ENCODE measurements at places on chromosomes 2 and 18. TPM values are rescaled to one million over a fixed set of nuclear protein-coding genes. Genes with fewer than 3 reads are reported as not detected.

GRCh38 chr2:149972066-149972465 lies 384.5 kb upstream of the MMADHC start:
- DNase-seq = no peak

Gene LOXL3
- 0.60 TPM for total RNA-seq

DNA sequence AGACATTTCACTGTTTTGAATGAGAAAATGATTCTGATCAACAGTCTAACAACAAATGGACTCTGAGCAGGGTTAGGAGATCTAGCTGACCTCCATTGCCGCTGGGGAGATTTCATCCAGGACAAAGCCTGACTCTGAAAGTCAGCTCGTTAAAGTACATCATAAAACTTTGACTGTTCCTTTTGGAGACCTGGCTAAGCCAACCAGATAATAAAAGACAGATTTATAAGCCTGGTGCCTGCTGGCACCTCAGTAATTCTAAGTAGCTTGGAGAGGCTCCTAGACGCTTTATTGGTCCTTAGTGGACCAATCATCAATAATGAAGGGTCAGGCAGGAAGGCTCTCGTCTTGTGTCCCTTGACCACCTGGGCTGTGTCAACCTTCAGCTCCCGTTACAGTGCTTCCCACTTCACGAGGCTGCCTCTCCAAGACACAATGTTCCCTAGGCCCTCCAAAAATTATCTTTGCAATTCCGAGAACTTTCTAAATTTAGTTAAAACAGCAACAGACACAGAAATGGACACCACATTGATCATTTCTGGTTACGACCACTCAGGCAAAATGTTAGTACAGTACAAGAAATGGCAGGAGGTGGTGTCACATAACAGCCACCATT lies 47.9 kb upstream of the PMAIP1 start:
- DNase-seq = no peak

DNA sequence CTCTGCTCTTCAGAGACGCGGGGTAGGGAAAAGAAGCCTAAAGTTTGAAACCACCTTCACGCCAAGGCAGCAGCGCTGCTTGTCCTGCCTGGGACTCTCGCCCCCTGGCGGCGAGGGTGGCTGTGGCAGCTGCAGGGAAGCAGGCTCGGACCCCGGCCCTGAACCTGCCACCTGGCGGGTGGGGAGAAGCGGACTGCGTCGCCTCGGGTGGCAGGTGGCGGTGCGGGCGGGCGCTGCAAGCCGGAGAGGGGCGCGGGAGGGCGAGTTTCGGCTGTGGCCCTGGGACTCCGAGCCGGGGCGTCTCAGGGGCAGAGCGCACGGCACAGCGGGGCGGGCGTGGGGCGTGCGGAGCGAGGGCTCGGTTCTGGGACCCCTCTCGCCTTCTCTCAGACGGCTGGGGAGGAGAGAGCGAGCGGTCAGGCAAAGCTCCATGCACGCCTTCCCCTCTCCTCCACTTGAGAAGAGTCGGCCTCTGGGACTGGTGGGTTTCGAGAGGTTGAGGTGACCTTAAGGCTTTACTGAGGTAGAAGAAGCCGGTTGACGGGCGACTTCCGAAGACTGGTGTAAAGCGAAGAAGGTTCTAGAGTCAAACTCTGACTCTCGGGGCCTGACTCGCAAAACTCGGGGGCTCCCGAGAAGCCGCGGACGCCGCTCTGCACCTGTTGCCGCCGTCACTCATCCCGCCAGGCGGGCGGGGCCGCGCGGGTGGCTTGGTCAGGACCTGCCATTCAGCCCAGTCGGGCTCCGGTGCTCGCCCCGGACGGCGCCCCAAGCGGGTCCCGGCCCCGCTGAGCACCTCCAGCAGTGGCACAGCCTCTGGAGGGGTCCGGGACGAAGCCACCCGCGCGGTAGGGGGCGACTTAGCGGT lies 1.1 kb upstream of the BOLL start:
- peak; percentile 65 for DNase-seq

DNA sequence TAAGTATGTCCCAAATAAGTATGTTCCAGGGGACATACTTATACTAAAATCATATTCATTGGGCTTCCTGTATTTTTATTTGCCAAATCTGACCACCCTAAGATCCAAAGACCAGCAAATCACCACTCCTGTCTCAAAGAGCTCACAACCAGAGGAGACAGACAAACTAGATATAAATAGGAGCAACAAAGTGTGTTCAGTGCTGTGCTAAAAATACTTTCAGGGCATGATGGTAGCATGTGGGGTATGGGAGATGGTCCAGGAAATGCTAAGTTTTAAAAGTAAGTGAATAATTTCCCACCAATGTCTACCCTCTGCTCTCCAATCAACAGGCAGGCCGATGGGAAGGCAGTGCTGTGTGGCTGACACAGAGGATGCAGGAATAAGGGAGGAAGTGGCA lies 87.1 kb downstream of the C1QL2 start:
- no peak for DNase-seq

Gene ST8SIA3
- total RNA-seq = not detected

DNA sequence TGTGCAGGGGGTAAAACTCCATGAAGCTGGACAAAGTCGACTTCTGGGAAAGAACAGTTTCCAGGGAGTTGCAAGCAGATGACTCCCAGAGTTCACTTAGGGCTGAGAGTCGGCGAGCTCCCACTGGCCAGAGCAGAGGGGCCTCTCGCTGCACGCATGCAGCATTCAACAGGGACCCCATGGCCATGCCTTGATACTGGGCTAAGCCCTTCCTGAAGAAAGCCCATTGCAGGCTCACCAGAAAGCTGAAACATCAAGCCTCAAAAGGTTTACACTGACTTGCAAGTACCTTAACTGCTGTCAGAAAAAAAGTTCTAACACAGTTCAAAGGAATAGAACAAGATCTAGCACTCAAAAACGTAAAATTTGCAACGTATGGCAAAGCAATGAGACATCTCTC lies 56.4 kb downstream of the NDUFA10 start:
- no peak for DNase-seq

GRCh38 chr2:39381653-39382052 lies 55.4 kb downstream of the MAP4K3 start:
- no peak for DNase-seq

- DNase-seq = no peak
Observed at GRCh38 chr18:44458777-44459176, 221.9 kb upstream of the SETBP1 start.

DNA sequence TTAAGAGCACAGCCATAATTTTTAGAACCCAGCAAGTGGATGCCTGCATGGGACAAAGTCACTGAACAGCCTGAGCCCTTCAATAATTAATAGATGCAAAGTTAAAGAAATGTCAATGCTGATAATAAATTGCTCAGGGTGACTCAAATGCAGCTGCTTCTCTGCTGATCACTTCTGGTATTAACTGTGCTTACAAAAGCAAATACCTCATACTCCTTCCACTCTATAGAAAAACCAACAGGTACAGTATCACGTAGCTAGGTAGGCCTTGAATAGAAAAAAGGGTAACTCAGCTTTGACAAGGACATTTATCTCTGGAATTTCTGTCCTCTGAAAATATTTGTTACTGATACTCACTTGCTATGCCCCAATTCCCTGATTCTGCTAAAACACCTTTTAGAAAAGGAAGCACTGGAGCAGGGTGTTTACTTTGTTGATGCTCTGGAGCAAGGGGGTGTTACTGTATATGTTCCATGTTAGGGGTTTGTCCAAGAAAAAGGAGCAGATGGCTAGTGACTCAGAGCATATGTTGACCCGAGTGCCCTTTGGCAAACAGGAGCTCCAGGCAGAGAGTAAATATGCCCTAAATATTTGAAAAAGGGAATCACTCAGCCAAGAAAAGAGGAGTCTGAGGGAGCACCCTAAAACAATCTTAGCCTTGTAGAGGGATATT lies 59.1 kb upstream of the RTN4 start:
- DNase-seq = no peak

DNA sequence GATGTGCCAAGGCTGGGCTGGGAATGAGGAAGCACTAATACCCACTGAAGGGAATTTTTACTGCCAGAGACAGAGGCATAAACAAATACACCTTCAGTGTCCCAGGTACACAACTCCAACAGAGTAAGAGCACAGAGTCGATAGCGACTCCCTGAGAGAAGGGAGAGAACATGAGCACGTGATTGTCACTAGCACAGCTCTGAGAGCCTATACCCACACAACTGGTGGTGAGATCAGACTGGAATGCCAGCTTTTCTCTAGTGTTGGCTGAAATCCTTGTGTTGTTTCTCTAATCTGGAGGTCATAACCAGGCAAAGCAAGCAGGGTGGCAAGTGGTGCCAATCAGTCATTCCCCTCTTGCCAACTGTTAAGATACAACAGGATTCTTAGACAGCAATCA lies 377.2 kb downstream of the CNTNAP5 start:
- no peak for DNase-seq

GRCh38 chr2:170530284-170530745 lies 184.8 kb upstream of the SP5 start:
- no peak for DNase-seq

DNA sequence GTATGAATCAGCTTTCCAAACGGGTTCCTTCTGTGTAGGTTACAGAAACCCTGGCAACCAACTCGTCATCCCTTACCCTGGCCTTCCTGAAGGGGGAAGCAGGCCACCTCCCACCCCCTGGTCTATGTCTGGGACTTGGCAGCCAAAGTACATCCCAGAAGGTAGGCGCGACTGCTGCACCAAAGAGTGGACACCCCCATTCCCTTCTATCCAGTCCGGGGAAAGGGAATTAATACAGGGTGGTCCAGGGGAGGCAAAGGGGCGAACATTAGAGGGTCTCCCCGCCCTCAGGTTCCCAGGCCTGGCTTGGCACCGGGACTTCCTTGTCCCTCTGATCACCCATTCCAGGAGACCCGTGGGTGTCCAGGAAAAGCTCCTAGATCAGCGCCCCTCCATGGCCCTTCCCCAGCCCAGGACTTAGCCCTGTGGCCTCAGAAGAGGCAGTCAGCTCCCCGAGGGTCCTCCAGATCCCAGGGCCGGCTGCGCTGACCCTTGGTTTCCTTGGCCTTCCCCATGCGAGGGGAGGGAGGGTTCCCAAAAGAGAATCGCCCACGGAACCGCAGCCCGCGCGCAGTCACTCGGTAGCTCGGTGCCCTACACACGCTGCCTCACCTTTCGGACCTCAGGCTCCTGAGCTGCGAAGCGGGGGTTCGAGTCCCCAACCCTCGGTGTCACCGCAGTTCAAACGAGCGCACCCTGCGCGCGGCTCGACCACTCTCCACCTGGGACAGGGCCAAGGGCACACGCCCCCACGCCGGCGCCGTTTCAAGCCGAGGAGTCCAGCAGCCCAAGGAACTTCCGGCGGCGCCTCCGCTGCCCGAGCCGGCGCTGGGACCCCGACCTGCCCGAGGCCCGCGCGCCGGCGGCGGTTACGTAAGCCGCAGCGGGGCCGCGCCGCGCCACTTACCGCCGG lies at the start of gene PER2:
Gene PER2, minus strand, starts transcription at position 874 of the 913 bp plus-strand sequence. CDS start 10,674 bp downstream, outside the sequence.
- DNase-seq = no peak

DNA sequence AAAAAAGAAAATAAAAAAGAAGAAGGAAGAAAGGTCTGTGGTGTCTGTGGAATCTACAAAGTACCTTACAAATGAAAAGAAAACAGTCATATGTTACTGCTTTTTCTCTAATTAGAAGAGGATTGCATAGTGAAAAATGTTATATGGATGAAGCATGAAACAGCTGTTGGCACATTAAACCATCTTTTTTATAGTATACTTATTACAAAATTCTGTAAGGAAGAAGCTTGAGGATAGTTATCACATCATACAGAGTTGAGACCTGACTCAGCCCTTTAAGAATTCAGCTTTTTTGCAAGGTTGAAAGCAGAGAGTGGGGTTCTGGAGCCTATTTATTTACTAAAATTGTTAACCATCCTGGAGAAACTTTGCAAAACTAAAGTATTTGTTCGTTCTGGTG lies 222.7 kb downstream of the PHLPP1 start:
- no peak for DNase-seq

DNA sequence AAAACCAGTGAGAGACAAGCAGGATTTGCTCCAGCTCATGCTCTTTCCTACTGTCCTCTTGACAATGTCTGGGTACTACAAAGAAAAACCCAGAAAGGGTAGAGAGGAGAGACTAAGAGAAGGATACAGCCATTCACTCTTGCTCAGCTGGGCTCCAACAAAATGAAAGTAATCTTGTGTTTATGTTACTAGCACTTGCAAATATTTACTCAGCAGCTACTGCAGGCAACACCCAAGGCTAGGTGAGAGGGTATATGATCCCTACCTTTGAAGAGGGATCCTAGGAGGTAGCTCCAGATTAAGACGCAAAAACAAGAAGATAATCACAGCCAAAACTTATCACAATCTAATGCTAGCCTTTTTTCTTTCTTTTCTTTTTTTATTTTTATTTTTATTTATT lies 329.6 kb upstream of the ACVR2A start:
- DNase-seq = no peak

Gene WIPF1
- 574 TPM for total RNA-seq

DNA sequence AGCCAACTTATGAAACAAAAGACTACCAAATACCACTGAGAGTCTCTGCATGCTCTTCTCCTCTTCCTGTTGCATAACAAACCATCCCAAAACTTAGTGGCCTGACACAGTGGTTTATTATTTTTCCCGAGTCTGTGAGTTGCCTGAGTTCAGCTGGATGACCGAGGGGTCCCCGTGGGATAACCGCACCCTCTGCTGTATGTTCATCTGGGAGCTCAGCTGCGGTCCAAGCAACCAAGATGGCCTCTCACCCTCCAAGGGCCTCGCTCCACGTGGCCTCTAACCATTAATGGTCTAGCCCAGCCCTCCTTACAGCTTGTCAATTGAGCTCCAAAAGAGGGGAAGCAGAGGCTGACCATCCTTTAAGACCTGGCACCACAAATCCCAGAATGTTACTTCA lies 17.1 kb downstream of the ITM2C start:
- no peak for DNase-seq

Gene RAB11FIP5
- 24.0 TPM for total RNA-seq

Gene REG1B
- total RNA-seq = not detected

GRCh38 chr2:119826370-119826961 lies 66.7 kb downstream of the PTPN4 start:
- DNase-seq = peak; percentile 46

GRCh38 chr18:39318462-39318861 lies 1752.9 kb upstream of the CELF4 start:
- DNase-seq = no peak

Gene UGT1A3
- total RNA-seq = not detected

Gene MDH1B
- total RNA-seq = 0.15 TPM

DNA sequence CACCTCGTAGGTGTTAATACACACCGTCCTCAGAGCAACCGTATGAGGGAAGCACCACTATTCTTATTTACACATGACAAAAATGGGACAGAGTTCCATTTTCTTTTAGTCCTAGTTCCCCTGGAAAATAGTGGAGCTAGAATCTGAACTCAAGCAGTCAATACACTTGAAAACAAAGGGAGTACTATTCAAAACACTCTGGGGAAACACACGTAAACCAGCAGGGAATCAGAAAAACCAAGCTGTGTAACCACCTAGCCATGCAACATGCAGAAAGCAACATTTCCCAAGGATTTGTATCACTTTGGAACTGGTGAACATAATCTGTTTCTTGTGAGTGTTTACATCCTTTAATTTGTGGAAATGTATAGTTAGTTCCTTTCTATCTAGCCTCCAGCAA lies 208.2 kb downstream of the UBE2E3 start:
- no peak for DNase-seq

Gene CHPF
- total RNA-seq = 14.5 TPM

DNA sequence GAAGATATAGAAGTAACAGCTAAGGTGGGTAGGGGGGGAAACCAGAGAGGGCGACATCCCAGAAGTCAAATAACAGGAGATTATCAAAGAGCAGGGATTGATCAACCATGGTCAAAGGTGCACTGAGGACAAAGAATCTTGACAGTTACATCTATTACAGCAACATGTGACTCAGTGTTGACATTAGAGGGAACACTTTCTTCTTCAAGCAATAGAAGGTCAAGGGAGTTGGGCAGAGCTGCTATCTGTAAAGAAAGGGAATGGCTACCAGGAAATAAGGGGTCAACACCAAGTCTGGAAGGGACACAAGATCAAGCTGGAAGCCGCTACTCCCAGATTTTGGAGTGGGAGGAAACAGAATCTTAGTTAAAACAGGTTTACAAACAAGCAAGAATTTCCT lies 611.0 kb downstream of the TSN start:
- DNase-seq = no peak
